Effector memory CD4-positive, alpha-beta T cell (primary cell): ENCODE measurements at places on chromosomes 4 and X.
A peak's percentile ranks its signal among the peaks of the same experiment; 100 is the strongest.

DNA sequence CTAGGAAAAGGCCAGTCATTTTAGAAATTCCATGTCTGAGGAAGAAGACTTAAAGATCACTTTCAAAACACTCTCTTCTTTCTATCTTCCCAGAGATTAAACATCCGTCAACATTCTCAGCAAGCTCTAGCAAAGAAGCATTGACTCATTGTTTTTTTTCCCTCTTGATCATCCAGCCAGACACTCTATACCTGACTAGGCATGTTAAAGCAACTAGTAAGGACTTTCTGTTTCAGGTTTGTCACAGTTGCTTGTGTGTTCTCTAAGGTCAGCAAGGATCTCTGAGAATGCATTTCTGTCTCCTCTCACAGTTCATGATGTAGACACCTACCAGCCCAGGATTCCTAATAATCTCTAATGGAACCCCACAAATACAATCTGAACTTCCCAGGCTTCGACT is 112.2 kb downstream of the IL13RA2 start:
- no peak for DNase-seq

GRCh38 chr4:6991771-6992557 is 51.2 kb upstream of the TADA2B start:
- DNase-seq = no peak

DNA sequence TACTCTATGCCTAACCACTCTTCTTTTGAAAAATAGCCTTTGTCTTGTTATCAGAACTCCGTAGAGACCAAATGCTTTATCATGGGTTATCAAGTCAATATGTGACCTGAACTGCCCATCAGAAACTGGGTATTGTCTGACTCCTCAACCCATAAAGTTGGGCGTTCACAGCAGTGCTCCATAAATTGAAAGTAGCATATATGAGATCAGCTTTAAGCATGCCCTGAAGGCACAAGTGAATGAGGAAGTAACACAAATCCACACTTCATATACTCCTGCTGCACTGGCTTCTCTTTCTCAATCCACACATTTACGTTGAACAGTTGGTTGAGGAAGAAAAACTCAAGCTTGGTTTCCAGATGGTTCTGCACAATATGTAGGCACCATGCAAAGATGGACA is 1106.0 kb downstream of the STIM2 start:
- no peak for DNase-seq

DNA sequence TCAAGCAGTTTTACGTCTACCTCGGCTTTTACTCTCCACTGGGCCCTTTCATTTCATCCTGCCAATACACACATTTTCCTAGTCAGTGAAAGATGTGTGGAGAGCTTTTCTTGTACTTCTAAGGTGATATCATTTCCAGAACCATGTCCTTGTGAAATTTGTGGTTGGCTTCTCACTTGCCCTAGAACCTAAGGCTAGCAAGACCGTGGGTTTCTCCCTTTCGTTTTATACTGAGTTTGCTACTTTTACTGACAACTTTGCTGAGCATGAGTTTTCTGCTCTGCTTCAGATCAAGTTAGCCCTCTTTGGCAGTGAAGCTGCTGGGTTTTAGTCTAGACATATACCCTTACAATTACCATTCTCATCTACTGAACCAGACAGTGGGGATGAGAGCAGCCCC is 95.7 kb upstream of the FRMPD4 start:
- DNase-seq = no peak

GRCh38 chr4:17550549-17550948 is 26.4 kb upstream of the LAP3 start:
- DNase-seq = no peak

DNA sequence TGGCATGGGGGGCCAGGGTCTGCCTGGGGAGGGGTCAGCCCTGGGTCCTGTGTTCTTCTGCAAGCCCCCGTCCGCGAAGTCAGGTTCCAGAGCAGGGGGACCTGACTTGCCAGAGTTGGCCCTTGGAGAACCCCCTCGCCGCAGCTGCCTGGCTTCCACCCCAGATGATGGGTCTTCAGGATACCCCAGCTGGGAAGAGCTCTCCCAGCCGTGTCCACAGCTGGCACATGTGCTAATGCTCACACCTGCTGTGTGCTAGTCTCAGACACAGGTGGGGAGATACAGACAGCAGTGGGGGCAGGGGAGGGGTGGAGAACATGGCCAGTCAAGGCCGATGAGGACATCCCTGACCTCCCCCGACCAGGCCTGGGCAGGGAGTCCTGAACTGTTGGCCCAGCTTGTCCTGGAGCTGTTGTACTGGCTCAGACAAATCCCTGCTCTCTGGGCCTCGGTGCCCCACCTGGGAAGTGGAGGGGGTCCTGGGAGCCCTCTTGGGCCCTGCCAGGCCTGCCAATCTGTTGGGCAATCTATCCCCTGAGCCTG is 3.5 kb downstream of the ADRA2C start:
- DNase-seq = no peak

- DNase-seq = peak; percentile 91
Measured at GRCh38 chr4:2934813-2935761, 28.1 kb downstream of the NOP14 start.

DNA sequence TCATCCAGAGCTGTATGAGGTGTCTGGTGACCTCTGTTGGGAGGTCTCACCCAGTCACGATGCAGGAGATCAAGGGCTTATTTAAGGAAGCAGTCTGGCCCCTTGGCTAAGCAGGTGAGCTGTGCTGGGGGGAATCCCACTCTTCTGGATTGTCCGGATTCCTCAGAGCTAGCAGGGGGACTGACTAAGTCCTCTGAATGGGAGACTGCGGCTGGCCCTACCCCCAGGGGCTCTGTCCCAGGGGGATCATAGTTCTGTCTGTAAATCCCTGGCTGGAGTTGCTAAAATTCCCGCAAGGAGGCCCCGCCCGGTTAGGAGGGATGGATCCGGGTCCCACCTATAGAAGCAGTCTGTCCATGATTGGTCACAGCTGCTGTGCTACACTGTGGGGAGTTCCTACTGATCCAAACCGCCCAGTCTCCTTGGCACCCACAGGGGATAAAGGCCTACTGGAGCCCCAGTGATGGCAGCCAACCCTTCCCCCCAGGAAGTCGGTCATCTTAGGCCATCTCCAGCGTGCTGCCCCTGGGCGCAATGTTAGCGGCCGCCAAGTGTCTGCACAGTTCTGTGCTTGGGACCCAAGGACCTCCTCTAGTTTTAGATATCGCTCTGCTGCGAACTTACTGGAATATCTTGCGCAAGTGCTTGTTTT is 118.2 kb upstream of the KLF8 start:
- no peak for DNase-seq

- DNase-seq = no peak
Measured at GRCh38 chr4:39657465-39657864, 18.8 kb upstream of the SMIM14 start.

- no peak for DNase-seq
Measured at GRCh38 chr4:48403358-48403757, 62.0 kb downstream of the SLAIN2 start.

DNA sequence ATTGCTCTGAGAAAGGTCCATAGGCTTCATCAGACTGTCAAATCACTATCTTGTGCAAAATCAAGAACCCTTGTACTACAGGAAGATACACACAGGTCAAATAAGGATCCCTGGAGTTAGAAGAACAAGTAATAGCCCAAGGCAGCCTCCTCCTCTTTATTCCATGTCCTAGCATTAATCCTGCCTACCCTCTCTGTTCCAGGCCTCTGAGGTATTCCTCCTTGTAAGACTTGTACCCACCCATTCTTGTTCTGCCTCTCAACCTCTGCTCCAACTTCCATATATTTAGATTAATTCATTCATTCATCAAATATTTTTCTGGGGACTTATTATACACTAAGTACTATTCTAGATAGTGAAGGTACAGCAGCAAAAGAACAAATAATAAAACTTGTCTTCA is 10.4 kb upstream of the PLK4 start:
- no peak for DNase-seq

DNA sequence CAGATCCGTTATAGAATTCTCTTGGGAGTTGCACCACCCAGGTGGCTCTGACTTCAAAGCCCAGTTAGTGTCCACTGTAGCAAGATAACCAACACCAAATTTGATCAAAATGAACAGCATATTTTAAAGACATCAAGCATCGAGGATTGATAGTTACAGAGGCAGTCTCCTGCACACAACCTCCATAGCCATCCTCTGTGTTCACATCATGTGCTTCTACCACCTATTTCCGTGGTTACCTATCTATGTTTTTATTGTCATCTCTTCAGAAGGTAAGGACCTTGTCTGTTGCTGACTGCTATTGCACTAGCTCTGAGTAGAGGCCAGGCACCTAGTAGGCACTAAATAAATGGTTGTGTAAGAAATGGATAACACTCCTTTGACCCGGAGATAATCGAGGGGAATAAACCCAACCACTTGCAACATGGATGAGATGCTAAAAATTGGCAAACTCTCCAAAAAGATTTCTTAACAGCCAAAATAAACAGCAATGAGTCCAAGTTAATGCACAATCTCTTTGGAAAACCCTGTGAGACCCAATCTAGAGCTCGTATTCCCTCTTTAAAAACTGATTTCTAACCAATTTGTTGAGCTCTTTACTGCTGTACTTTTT is 14.7 kb upstream of the C1QTNF7 start:
- no peak for DNase-seq

GRCh38 chr4:4868040-4868757 is 8.7 kb downstream of the MSX1 start:
- no peak for DNase-seq

DNA sequence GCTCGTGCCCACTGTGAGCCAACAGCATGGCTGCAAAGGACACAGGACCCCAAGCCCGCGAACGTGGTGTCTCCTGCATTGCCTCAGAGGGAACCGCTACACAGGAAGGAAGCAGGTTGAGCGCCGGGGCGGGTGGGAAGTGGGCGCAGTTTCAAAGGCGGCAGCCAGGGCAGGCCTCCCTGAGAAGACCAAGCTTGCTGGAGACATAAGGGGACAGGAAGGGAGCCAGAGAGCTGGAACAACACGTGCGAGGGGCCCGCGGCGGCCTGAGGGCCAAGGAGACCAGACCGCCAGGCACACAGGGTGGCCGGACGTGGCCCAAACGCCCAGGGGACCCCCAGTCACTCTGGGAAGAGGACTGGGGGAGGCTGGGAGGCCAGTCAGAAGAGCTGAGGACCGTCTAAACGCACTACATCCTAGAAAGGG is 32.0 kb downstream of the CTBP1 start:
- DNase-seq = peak; percentile 37

GRCh38 chr4:152340818-152341217 is 195.1 kb downstream of the FBXW7 start:
- no peak for DNase-seq

- no peak for DNase-seq
Measured at GRCh38 chr4:1713003-1713851, 1.1 kb upstream of the SLBP start.

GRCh38 chr4:184796906-184797305 is 28.9 kb downstream of the ACSL1 start:
- DNase-seq = no peak

- no peak for DNase-seq
Measured at GRCh38 chrX:39264023-39264422, 462.8 kb downstream of the MID1IP1 start.

DNA sequence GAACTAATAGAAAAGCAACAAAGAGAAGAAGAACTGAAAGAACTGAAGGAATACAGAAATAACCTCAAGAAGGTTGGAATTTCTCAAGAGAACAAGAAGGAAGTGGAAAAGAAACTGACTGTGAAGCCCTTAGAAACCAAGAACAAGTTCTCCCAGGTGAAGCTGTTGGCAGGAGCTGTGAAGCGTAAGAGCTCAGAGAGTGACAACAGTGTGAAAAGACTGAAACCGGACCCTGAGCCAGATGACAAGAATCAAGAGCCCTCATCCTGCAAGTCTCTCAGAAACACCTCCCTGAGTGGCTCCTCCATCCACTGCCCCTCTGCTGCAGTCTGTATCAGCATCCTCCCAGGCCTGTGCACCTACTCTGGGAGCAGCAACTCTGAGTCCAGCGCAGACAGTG is 8.4 kb upstream of the FHDC1 start:
- DNase-seq = no peak

- DNase-seq = no peak
Measured at GRCh38 chrX:15601932-15602331, 1.2 kb upstream of the ACE2 start.

- DNase-seq = peak; percentile 13
Measured at GRCh38 chr4:98657531-98658286, 702 bp downstream of the TSPAN5 start.

DNA sequence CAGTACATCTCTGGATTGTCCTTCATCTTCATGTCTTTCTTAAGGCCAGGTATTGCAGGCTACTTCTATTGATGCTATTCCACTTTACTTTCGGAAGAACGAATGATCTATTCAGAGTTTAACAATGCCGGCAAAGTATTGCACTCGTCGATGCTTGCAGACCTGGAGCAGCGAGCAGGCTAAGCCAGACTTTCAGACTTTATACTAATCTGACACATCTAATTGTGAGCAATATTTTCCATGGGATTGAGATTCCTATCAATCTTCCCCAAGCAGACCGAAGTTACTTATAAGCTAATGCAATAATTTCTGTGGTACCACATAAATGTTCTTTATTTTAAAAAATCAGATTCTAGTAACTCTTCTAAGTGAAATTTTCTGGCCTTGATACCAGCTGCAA is 1.6 kb downstream of the EMCN start:
- DNase-seq = no peak

GRCh38 chr4:6466756-6467381 is 5.5 kb downstream of the PPP2R2C start:
- no peak for DNase-seq

DNA sequence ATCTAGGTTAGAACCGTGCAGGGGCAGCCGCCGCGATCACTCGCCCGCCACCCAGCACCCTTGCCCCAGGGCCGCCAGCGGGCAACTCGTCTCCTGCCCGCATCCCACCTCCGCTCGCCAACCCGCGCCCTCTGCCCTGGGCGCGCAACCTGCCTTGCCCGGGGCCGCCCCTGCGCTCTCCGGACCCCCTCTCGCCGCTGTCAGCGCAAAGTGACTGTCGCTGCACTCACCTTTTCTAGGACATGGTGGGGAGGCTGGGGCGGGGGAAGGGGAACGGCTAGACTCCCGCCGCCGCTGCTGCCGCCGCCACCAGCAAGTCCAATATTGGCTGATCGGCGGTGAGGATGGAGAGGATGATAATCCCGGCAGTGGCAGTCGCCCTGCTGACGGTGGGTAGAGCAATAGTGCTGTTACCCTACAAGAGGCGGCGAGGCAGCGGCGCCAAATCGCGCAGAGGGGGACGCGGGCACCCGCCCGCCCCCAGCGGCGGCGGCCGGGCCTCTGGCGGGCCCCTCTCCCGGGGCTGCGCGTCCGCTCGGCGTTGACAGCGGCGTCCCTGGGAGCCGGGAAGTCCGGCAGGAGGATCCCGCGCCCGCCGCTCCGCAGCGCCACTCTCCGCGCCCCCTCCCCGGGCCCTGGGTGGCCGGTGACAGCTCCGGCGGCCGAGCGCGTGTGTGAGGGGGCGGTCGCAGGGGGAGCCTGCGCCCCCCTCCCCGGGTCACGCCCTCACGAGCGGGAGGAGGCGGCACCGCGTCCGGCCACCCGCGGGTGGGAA is 2.3 kb upstream of the NR3C2 start:
- DNase-seq = peak; percentile 45

- DNase-seq = no peak
Measured at GRCh38 chrX:131826572-131826971, 196.5 kb upstream of the STK26 start.

GRCh38 chr4:155305619-155306018 is 71.1 kb downstream of the MAP9 start:
- DNase-seq = no peak

- no peak for DNase-seq
Measured at GRCh38 chr4:168619266-168619631, 122.4 kb downstream of the PALLD start.
